ENCODE measurements at places on chromosomes 12 and 14. TPM values are rescaled to one million over a fixed set of nuclear protein-coding genes. Genes with fewer than 3 reads are reported as not detected.

SYCP3 gene
- total RNA-seq: 0.13 TPM

LRRC10 gene
- total RNA-seq: not detected

DNM1L gene
- total RNA-seq: 51.3 TPM

STYK1 gene
- total RNA-seq: 0.17 TPM

C1S gene
- 73.4 TPM for total RNA-seq

SYNJ2BP gene
- total RNA-seq: 8.9 TPM

GUCY2C gene
- total RNA-seq: not detected

NR4A1 gene
- total RNA-seq: 37.1 TPM

TRPV4 gene
- 0.09 TPM for total RNA-seq

RND1 gene
- total RNA-seq: 3.1 TPM

AQP2 gene
- total RNA-seq: not detected

LHX5 gene
- not detected for total RNA-seq

ACVR1B gene
- 19.7 TPM for total RNA-seq

PITPNM2 gene
- 14.9 TPM for total RNA-seq

CCDC177 gene
- total RNA-seq: 0.03 TPM

DCAF11 gene
- 26.4 TPM for total RNA-seq

SRGAP1 gene
- total RNA-seq: 12.2 TPM

Data from A549 treated with AZD2906 at 1 μM for 4 hours (cell line).